Naive B cell (primary cell): ENCODE measurements at places on chromosomes 7 and 10. TPM values are rescaled to one million over a fixed set of nuclear protein-coding genes. Genes with fewer than 3 reads are reported as not detected.
A peak's percentile ranks its signal among the peaks of the same experiment; 100 is the strongest.

The KDM7A gene
- polyA plus RNA-seq = 9.8 TPM

- no peak for DNase-seq
Observed at GRCh38 chr10:61471491-61471890, 18.3 kb upstream of the TMEM26 start.

DNA sequence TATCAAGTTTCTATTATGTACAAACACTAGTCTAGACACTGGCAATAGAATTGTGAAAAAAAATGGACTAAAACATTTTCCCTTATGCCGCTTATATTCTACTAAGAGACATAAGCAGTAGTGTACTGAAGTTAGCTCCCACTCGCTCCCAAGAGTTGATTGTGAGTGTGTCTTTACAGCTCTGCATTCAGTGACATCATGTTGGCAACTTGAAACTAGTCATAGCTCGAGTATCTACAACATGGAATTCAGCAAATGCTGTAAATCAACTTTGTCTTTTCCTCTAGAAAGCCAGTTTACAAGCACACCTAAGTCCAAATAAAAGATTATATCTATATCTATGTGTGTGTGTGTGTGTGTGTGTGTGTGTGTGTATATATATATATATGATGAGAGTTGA lies 58.8 kb upstream of the MAGI2 start:
- no peak for DNase-seq

DNA sequence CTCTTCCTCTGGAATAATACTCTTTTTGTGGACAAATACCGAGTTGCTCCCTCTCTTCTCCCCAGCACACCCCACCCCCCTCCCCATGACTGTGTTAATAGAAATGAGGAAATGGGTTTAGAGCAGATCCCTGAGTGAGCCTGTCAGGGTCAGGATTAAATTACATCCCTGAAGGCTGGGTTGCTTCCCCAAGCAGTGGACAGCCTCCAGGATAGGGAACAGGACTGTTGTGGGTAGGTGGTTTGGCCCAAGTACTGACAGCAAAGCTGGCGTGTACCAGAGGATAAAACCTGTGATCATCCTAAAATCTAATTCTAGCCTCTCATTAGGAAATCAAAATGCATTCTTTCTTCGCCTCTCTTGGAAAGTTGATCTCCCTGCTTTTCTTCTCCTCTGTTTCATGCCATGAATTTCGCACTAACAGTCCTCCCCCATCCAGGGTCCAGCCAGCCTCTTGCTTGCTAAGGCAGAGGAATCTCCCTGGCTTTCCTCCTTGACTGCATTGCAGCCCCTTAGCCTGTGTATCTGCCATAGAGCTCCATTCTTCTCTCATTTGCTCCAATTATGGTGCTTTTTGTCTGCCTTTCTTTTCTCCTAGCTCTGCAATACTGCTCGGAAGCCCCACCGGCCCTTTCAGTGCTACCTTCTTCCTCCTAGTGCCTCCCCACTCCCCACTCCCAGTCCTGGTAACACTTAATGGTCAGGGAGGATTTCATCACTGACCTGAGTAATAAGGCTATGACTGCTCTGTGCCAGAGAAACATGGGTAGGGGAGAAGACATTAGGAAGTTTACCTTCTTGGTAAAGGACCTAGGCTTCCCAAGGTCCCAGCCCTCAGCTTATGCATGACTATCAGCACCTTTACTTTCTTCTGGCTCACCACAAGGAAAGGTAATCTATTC lies 8.4 kb downstream of the LRRC4 start:
- no peak for DNase-seq

GRCh38 chr7:91291902-91292301 lies 27.7 kb downstream of the FZD1 start:
- no peak for DNase-seq

DNA sequence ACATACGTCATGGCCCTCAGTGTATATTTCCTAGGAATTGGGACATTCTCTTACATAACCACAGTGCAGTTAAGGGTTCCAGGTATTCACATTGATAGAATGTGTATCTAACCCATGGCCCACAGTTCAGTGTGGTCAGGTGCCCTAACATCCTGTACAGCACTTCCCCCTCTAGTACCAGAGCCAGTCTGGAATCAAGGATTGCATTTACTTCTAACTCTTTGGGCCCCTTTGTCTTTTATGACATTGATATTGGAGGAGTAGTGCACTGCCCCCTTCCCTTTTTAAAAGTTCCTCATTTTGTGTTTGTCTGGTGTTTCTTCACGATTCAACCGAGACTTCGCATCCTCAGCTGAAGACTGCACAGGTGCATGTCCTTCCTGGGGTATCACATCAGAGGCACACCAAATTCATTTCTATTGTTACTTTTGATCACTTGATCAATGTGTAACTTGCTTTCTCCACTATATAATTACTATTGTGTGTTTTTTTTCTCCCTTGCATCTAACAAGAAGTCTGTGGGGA lies 22.4 kb upstream of the NPFFR1 start:
- DNase-seq = peak; percentile 25

GRCh38 chr10:30063099-30063498 lies 3.7 kb upstream of the JCAD start:
- DNase-seq = no peak

GRCh38 chr10:3886191-3886590 lies 101.2 kb upstream of the KLF6 start:
- DNase-seq = no peak

DNA sequence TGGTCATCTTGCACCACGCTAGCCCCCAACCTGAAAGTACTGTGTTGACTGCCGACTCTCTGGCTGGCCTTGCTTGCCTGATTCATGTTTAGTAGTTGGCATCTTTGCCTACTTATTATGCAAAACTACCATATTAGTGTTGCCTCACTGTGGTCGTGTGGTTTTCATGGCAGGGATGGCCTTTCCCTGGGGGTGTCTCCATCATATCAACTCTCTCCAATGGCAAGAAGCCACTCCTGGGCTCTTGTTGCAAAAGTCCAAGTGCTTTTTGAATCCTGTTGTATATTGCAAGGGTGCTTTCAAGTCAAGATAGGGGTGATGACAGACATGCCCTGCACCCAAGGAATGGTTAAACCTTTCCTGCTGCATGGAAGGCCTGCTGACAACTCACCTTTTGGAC lies 39.4 kb downstream of the ABLIM1 start:
- no peak for DNase-seq

- DNase-seq = no peak
Observed at GRCh38 chr7:77266291-77266794, 66.7 kb upstream of the FGL2 start.

DNA sequence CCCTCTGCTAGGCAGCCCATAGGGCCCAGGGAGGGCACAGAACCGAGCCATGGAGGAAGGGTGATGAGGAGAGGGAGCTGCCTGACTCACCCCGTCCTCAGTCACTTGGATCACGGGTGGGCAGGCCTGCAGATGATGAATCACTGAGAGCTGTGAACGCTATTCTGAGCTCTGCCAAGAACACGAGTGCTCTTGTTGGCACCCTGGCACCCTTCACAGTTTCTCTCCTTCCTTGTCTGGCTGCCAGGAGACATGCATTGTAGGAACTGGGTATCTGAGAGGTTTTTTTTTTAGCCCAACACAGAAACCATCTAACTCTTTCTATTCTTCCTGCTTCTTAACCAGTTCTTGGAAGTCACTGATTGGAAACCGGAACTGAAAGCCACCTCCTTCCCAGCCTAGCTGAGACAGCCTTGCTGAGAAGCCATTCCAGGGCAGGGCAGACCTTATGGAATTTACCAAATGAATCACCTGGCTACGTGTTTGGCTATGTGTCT lies 82.1 kb downstream of the SLC37A3 start:
- DNase-seq = no peak

The PPP1R9A gene
- 2.2 TPM for polyA plus RNA-seq

The PIP gene
- not detected for polyA plus RNA-seq

GRCh38 chr7:77753173-77753572 lies 45.1 kb downstream of the TMEM60 start:
- no peak for DNase-seq

- no peak for DNase-seq
Observed at GRCh38 chr10:93143281-93143680, 69.6 kb downstream of the CYP26A1 start.

- no peak for DNase-seq
Observed at GRCh38 chr10:55287346-55287745, 486.3 kb upstream of the PCDH15 start.
